RPMI7951 (cell line): ENCODE measurements at places on chromosomes 4 and X. TPM values are rescaled to one million over a fixed set of nuclear protein-coding genes. Genes with fewer than 3 reads are reported as not detected.

Gene ATP1B4
- not detected in 2 replicates for total RNA-seq

Gene MFAP3L
- total RNA-seq, result 0.48 and 1.9 TPM in 2 replicates

Gene DCAF16
- 21.9 and 23.5 TPM in 2 replicates for total RNA-seq

Gene GPR101
- total RNA-seq, result not detected in 2 replicates

Gene BANK1
- total RNA-seq, result not detected in 2 replicates

Gene MTMR8
- 0.24 and 0.39 TPM in 2 replicates for total RNA-seq

Gene PALLD
- 40.0 and 44.5 TPM in 2 replicates for total RNA-seq

Gene NPY2R
- not detected in 2 replicates for total RNA-seq

Gene RAB33A
- total RNA-seq, result 1.6 and 2.0 TPM in 2 replicates

Gene PDE6B
- not detected in 2 replicates for total RNA-seq

Gene NUP62CL
- total RNA-seq, result 0.29 TPM in 1 of 2 replicates, not detected in the other

Gene XK
- total RNA-seq, result under 0.01 and 0.12 TPM in 2 replicates

Gene TMEM144
- 0.78 and 2.5 TPM in 2 replicates for total RNA-seq

Gene SUPT20HL1
- not detected in 2 replicates for total RNA-seq

Gene HGFAC
- total RNA-seq, result not detected in 2 replicates

Gene YY2
- 1.4 and 1.8 TPM in 2 replicates for total RNA-seq

Gene GYPB
- total RNA-seq, result not detected in 2 replicates

Gene KLHL5
- 30.1 and 35.7 TPM in 2 replicates for total RNA-seq

Gene CNGA1
- not detected in 2 replicates for total RNA-seq

Gene CTAG2
- 0.29 TPM in 1 of 2 replicates, not detected in the other for total RNA-seq

Gene NAP1L5
- 8.6 and 12.4 TPM in 2 replicates for total RNA-seq

Gene HTN3
- total RNA-seq, result 0.98 TPM in 1 of 2 replicates, not detected in the other

Gene GJB1
- total RNA-seq, result not detected in 2 replicates

Gene TRIM61
- total RNA-seq, result 0.20 TPM in 1 of 2 replicates, not detected in the other

Gene SLITRK4
- not detected in 2 replicates for total RNA-seq

Gene PCYT1B
- 0.39 and 0.84 TPM in 2 replicates for total RNA-seq

Gene TRPC3
- total RNA-seq, result not detected in 2 replicates

Gene DOK7
- total RNA-seq, result not detected in 2 replicates

Gene RBM46
- not detected in 2 replicates for total RNA-seq

Gene MMGT1
- 19.8 and 28.0 TPM in 2 replicates for total RNA-seq

Gene MAGEA6
- total RNA-seq, result 85.4 and 95.8 TPM in 2 replicates

Gene MAPK10
- 14.5 and 15.0 TPM in 2 replicates for total RNA-seq

Gene GASK1B
- 0.98 and 1.2 TPM in 2 replicates for total RNA-seq

Gene MXRA5
- 10.6 and 12.7 TPM in 2 replicates for total RNA-seq

Gene OPN1LW
- not detected in 2 replicates for total RNA-seq

Gene ARHGAP4
- total RNA-seq, result 0.29 and 1.9 TPM in 2 replicates

Gene LAGE3
- total RNA-seq, result 28.8 and 40.4 TPM in 2 replicates

Gene VBP1
- 106 and 112 TPM in 2 replicates for total RNA-seq

Gene SORCS2
- total RNA-seq, result 2.0 and 2.9 TPM in 2 replicates
